Stimulated activated CD4-positive, alpha-beta T cell treated with anti-CD3 and anti-CD28 coated beads, TNF-alpha, amount 100 ng/mL, for 4 hours (primary cell): ENCODE measurements at places on chromosomes 6 and 20.

- DNase-seq: no peak
Measured at GRCh38 chr20:40768105-40768504, 79.1 kb upstream of the MAFB start.

- DNase-seq: no peak
Measured at GRCh38 chr20:25257756-25258475, 10.0 kb downstream of the PYGB start.

- no peak for DNase-seq
Measured at GRCh38 chr20:40669692-40670091, 19.3 kb downstream of the MAFB start.

DNA sequence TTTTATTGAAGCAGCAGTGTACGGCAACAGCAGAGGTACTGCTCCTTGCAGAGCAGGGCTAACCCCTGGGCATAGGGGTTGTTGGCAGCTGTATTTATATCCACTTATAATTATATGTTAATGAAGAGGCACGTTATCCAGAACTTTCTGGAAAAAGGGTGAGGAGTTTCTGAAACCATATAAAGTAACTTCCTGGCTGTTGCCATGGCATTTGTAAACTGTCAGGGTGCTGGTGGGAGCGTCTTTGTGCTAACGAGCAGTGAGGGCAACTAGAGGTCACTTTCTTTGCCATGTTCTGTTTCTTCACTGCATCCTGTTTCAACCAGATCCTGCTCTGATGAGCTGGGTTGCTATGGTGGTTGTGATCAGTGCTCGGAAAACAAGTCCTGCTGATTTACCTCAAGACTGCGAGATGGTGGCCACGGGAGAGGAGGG, 11.1 kb upstream of the ARFGEF2 start:
- DNase-seq: no peak
